ENCODE measurements at places on chromosomes 3 and 15.
A peak's percentile ranks its signal among the peaks of the same experiment; 100 is the strongest.

DNA sequence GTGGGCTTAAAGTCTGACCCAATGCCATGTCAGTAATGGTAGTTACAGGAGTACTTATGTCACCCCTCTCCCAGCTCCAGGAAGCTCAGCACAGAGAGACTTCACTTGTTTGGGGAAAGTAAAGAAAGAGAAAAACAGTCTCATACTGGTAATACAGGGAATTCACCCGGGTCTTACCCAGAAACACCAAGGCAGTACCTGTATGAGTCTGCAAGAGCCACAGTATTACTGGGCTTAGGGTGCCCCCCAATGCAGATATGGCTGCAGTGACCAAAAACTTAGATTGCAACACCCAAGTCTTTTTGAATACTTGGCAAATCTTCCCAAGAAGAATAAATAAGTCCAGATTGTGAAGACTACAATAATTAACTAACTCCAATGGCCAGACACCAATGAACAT lies 622.1 kb downstream of the IGSF11 start:
- DNase-seq, result no peak

- DNase-seq, result peak; percentile 15
These were observed 927 bp downstream of the SMAD6 start for GRCh38 chr15:66702787-66703539.

DNA sequence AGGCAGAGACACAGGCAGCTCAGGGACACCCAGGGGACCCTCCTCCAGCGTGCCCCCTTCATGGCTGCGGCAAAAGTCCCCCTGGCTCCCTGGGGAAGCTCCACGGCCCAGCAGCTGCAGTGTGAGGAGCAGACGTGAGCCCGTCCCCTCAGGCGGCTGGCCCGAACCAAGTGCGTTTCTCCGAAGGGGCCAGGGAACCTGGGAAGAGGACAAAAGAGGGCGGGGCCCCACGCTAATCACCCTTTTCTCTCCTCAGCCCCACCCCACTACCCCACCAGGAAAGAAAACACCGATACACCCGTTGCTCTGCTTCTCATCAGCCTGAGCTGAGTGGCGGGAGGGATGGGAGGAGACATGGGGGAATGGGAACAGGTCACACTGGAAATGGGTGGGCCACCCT lies at the start of gene MUC4:
Gene MUC4 (minus strand): TSS at position 174 of the 400 bp plus-strand sequence. CDS start 112 bp downstream, at position 62.
- DNase-seq, result no peak

- no peak for DNase-seq
These were observed 1.0 kb downstream of the ACAN start for GRCh38 chr15:88804257-88804656.

- DNase-seq, result no peak
These were observed 4.3 kb upstream of the IGDCC3 start for GRCh38 chr15:65382146-65382491.

GRCh38 chr15:63362196-63362595 lies 19.4 kb downstream of the CA12 start:
- DNase-seq, result no peak

DNA sequence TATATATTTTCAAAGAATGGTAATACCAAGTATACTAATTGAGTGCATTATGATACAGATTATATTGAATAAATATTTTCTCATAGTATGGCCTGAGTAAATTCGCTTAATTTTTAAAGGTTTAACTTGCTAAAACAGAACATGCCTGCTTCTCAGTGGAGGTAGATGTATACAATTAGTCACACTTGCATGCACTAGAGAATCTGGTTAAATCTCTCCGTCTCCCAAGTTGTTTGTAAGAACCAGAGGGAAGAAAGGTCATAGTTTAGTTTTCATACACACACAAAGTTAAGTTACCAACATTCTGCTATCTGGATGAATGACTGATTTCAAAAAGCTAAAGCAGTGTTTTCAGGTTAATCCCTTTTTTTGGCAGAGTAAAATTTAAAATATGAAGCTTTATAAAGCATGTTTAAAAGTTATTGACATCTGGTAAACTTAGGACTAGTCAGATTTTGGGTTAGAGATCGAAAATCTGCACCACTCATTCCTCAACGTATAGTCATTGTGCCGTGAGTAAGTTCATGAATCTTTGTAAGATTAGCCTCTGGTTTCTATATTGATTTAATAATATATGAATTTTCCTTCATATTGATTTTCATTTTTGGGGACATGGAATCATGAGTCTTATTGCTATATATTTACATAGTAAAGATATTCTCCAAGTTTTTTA lies 117.6 kb upstream of the SAMMSON start:
- no peak for DNase-seq

DNA sequence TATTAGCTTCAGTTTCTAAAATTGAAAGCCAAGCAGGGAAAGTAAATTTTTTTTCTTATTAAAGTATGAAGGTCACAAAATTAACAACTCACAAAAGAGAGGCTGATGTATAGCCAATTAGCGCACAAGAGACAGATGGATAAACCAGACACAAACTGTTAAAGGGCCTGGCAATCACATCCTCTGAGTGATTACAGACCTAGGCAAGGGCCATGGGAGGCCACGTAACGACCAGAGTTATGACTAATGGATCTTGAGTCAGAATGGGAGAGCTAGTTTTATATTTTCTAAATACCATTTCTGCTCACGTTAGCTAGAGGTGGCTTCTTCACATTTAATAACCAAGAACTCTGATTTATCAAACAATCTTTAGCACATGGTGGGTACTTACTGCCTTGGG lies 17.8 kb upstream of the SCAMP5 start:
- DNase-seq, result no peak

DNA sequence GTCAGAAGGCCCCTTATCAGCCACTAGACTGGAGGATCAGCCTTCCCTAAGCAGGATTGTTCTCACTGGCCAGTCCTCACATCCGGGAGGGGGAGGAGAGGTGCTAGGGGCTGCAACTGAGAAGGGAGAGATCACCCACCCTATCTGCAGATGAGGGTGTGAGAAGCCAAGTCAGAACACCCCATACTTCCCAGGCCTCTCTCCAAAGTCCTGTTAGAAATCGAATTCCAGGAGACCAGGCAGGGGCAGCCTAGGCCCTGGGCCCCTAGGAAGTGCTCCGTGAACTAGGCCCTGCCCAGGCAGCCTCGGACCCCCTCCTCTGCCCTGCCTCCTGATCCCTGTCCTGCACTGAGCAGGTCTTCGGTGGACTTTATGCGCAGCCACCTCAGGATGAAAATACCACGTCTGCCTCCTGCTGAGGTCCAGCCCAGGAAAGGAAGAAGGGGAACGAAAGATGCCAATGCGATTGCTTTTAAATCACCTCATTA lies 933 bp downstream of the DZIP1L start:
- DNase-seq, result no peak

DNA sequence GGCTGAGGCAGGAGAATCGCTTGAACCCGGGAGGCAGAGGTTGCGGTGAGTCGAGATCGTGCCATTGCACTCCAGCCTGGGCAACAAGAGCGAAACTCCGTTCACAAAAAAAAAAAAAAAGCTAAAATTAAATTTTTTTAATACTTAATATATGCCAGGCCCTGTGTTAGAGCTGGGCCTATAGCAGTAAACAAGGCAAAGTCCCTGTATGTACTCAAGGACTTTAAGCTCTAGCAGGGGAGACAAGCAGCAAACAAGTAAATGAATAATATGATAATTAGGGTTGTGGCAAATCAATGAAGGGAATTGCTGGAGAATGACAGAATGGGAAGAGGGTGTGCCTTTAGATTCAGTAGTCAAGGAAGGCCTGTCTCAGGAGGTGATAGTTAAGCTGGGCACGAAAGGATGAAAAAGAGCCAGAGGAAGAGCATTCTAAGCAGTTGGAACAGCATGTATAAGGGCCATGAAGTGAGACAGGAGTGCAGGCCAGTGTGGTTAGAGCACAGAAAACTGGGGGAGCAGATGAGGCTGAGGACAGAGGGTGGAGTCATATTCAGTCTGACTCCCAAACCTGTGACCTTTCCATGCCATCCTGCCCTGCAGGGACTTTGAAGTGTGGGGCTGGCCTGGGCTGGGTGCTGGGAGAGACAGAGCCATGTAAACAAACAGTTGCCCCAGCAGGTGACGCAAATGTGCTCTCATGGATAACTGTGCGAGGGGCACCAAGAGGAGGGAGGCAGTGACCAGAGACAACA lies 6.6 kb upstream of the RAF1 start:
- DNase-seq, result no peak

Data from activated naive CD4-positive, alpha-beta T cell (primary cell).